ENCODE measurements at places on chromosomes 7 and 10.

DNA sequence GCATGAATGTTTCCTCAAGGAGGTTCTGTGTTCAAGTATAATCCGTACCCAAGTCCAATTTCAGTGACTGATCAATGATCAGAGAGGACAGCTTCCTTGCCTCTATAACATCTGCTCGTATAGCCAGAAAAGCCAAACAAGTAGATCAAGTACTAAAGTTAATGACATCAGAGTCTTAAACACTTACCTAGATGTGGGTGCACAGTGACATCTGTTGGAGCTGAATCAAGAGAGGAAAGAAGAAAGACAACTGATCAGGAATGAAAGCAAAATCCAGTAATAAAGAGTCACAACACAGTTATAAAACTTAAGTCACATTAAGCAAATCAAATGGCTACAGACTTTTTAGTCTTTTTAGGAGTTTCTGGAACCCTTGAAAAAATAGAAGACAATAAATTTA, 236.5 kb downstream of the RELN start:
- peak; percentile 30 for DNase-seq

DNA sequence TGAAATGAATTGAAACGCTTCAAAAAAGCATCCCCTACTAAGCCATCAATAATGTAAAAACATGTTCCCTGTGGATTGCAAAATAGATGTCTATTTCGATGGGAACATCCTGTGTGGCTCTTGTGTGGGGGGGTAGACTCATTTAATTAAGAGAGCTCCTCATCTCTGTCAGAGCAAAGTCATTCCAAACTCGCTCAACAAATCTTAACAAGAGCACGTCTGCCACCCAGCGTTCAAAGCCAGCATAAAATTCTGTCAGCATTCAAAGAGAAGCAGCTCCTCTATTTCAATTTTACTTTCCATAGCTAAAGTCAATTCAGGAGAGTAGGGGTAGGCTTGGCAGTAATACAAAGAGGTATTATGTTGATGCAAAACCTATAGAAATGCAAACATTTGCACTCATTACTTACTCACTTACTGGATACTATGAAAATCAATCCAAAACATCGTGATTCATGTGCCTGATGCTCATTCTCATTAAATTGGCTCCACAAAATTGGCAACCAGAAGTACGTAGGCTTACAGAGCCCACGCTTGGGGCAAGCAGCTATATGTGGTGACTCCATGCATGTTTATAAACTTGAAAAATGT, 114.9 kb downstream of the IPMK start:
- DNase-seq, result peak; percentile 94

DNA sequence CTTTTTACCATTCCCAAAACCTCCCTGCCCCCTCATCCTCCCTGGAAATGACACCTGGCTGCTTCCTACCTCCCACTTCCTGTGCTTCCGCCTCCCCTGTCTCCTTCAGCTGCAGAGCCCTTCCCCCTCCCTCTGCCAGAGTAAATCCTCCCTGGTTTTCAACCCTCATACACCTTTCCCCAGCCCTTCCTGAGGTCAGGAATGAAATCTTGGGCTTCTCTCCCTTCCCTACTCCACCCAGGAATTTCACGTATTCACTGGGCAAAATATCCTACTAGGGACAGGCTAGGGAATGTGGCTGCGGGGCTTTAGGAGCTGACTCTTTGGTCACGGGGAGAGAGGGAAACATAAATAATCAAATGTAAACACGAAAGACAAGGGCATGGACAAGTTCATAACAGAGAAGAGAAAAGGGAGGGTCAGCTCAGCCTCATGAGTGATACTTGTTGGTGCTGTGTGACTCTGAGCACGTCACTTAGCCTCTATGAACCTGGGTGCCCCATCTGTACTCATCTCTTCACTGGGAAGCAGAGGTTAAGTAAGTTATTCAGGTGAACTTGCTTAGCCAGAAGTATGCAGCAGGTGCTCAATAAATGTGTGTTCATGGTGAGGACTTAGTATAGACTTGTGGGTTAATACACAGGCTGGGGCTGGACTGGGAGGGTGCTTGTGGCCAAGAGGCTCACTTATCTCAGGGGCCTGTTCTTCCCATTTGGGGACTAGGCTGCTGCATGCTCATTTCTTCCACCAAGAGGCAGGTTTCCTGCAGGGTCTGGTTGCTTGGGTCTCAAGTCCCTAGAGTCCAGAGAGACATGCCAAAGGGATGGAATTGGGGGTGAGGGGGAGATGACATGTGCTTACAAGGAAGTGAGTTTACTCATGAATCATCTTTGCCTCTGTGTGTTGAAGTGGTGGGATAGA, 10.0 kb upstream of the DUSP5 start:
- DNase-seq, result no peak

- DNase-seq, result no peak
These were observed 158.8 kb upstream of the CHST15 start for GRCh38 chr10:124252097-124252715.

DNA sequence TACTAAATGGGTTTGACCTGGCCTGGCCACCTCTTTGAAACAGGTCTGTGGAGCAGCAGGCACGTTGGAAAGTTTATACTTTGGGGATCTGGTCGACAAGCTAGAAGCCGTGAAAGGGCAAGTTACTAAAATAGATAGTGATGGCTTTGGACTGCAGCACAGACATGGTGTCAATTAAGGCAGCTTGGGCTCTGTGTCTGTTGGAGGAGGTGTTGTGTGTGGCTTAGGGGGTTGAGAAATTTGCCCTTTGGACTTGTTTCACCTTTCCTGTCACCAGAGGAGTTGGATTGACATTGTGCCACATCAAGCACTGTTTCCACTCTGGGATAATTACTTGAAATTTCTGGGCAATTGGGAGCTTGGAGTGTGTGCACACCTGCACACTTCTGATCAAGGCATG, 251.8 kb upstream of the MKI67 start:
- DNase-seq, result no peak

GRCh38 chr10:48459270-48460150, 145.4 kb downstream of the ARHGAP22 start:
- no peak for DNase-seq

- no peak for DNase-seq
These were observed 32.9 kb upstream of the PBLD start for GRCh38 chr10:68365611-68366010.

DNA sequence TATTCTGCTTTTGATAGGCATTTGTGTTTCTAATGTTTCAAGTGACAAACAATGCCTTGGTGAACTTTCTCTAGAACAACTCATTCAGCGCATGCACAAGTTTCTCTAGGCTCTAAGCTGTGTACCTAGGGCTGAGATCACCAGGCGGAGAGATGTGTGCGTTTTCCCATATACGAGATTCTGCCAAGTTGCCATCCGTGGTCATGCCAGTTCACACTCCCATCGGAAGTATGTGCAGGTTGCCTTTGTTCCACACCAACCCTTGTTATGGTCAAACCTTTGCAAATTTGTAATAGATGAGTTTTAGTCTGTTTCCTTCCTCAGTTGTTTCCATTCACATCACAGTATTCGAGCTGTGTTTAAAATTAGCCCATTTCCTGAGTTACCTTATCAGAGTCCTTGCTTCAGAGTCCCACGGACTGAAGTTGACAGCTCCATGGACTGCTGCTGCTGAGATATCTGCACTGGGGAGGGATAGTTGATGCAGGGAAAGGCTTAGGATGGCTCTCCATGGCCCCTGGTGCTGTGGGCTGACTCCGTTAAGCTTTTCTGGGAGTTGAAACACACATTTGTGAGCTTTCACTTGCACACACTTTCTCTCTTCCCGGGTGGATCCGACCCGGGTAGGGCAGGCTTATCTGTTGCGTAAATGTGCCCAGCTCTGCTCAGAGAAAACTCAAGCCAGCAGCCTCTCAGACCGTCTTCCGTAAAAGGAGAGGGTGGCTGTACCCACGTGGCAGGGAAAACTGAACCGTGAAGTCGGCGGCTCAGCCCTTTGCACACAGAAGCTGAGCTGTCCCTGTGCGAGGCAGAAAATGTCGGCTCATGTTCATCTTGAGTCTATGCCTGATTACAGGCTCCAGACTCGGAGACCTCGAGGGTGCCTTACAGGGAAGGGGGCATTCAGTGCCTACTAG, 49.4 kb downstream of the HK1 start:
- DNase-seq, result no peak

GRCh38 chr10:80172896-80173295, 32.4 kb downstream of the ANXA11 start:
- DNase-seq, result no peak

DNA sequence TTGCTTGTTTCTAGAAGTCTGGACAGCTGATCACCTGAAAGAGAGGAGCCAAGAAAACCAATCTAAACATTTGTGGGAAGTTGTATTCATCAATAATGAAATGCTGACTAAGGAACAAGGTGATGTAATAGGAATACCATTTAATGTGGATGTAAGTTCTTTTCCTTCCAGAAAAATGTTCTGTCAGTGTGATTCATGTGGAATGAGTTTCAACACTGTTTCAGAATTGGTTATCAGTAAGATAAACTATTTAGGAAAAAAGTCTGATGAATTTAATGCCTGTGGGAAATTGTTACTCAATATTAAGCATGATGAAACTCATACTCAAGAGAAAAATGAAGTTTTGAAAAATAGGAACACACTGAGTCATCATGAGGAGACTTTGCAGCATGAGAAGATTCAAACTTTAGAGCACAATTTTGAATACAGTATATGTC, 39.8 kb upstream of the ZNF37A start:
- DNase-seq, result no peak

DNA sequence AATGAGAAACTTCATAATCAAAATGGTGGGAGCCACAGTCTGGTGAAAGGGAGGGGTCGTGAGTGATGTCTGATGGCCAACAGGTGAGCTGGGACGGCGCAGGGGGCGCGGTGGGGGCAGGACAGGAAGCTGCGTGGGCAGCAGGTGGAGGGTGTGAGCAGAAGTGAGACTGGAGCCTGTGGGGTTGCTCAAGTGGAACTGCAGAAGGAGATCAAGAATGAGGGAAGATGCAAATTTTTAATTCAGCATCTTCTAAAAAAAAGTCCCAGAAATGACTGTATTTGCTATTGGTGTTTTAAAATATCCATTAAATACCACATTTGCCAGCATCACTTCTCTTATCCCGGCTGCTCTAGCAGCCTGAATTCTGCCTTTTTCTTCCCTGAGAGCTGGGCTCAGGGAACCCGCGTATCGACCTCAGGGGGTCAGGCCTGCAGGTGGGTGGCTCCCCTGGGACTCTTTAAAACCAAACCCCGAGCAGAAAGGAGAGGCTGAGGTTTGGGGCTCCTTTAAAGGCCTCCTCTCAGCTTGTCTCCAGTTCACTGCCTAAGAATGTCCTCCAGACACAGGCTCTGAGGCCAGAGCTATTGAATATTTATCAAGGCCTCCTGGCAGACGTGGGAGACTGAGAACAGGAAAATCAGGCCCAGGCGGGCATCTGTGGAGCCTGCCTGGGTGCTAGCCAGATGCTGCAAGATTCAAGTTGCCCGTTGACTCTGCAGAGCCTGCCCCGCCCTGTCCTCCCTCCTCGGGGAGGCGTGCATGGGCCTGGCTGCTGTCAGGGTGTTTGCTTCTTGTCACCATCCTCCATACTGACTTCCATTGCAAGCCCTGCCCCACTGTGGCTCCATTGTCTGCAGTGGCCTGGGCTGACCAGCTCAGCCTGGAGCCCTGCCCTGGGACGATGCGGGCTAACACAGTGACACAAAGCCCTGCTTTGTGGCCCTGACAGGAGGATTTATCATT, 53.9 kb downstream of the SYPL1 start:
- no peak for DNase-seq

GRCh38 chr10:131635564-131636015, 265.2 kb upstream of the PPP2R2D start:
- DNase-seq, result no peak

GRCh38 chr10:117936141-117936540, 110.6 kb downstream of the RAB11FIP2 start:
- DNase-seq, result no peak

- DNase-seq, result no peak
These were observed 9.9 kb upstream of the NT5C3A start for GRCh38 chr7:33072471-33072870.
